ENCODE measurements at places on chromosomes 7 and 10.

- no peak for DNase-seq
Measured at GRCh38 chr10:125316436-125316835, 156.1 kb upstream of the CTBP2 start.

DNA sequence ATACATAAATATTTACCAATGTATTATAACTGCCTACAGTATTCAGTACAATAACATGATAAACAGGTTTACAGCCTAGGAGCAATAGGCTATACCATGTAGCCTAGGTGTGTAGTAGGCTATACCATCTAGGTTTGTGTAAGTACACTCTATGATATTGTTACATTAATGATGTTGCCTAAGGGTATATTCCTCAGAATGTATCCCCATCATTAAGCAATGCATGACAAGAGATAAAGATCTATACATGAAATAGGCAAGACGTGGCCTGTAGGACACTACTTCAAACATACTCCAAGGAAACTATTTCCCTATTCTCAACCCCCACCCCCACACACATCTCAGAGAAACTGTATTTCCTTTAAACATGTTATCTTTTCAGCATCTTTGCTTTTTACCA lies 15.3 kb upstream of the ADAM22 start:
- no peak for DNase-seq

DNA sequence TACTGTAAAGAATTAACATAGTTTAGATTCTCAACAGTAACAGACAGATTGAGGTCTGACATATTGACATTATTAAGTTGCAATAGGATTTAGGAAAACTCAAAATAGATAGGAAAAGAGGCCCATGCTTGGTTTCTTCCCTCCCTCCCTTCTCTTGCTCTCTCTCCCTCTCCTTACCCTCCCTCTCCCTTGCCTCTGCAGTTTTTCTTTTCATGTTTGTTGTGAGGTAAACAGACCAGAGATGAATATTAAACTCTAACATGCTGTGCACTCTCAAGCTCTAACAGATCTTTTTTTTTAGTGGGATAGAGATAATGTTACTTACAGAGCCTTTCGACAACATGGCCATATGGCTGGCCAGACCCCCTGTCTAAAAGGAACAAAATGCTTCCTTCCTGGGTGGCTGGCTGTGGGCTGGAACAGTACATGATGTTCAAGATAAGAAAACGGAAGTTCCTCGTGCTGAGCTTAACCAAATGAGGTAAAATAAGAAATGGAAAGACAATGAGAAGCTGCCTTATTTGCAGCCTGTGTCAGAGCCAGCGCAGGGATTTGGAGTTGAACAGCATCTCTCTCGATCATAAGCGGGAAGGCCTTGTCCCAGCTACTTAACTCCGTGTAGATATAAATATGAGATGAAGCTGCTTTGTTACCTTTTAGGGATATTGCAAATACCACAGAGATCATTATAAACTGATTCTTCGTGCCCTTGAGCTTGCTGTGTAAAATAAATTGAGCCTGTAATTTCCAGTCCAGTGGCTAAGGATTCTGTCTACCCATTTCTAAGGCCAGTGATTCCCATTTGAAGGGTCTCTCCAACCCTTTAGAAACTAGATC lies 391.9 kb upstream of the NPVF start:
- peak; percentile 96 for DNase-seq

DNA sequence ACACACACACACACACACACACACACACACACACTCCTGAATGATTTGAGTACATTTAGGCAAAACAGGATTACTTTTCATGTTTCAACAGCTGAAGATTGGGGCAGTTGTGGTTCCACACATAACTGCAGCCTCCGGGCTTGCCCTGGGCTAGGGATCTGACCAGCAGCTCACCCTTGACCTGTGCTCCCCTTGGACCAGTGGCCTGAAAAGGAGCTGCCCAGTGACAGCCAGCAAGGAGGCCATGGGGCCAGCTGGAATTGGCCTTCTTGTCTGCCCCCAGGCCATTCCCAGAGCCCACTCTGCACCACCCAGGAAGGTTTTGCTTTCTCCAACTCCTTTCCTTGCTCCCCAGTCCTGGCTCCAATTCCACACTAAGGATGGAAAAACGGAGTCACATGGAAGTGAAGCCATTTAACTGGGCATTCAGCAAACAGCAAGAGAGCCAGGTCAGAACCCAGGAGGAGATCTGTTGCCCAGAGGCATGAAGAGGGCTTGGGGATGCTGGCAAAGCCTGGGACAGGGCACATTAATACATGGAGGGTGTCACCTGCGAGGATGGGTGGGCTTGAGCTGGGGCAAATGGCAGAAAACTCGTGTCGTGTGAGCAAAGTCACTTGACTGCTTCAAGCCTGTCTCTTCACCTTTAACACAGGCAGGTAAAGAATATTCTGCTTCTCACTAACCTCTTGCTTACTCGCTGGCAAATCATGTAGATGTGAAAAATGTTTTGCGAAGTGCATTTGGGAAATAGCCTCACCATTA lies 61.5 kb upstream of the GDF10 start:
- DNase-seq, result no peak

DNA sequence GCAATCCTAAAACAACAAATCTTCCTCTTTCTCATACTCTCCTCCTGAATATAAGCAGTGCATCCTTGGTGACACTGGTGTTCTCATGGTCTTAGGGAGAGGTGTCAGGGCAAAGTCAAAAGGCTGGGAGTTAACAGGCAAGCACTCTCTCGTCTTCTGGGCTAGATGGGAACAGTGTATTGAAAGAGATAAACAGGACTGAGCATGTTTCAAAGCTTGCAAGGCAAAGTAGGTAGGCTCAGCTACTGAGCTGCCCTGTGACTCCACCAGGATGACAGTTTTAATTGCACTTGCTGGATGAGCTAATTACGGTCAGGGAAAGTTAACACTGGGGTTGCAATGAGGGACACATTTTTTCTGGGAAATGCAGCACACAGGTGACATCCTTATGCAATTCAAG lies 554.9 kb upstream of the NRP1 start:
- no peak for DNase-seq

DNA sequence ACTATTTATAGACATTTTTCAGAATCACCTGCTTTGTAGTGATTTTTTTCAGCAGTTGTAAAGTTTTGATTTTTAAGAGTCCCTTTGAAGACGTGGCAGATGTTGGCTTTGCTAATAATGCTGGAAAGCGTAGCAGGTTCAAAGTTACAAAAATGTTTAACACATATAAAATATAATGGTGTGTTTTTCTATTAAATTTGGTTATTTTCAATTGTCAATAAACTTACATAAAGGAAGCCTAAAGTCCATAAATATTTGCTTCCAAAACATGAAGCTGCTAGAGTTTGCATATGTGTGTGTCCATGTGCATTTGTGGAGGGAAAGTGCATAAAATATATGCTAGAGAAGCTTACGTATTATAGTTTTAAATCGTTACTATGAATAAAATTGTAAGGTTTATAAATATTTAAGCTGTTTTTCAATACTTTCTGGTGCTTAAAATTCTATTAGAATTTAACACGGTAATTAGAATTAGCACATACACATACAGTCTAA lies 3.7 kb downstream of the MEOX2 start:
- DNase-seq, result no peak

DNA sequence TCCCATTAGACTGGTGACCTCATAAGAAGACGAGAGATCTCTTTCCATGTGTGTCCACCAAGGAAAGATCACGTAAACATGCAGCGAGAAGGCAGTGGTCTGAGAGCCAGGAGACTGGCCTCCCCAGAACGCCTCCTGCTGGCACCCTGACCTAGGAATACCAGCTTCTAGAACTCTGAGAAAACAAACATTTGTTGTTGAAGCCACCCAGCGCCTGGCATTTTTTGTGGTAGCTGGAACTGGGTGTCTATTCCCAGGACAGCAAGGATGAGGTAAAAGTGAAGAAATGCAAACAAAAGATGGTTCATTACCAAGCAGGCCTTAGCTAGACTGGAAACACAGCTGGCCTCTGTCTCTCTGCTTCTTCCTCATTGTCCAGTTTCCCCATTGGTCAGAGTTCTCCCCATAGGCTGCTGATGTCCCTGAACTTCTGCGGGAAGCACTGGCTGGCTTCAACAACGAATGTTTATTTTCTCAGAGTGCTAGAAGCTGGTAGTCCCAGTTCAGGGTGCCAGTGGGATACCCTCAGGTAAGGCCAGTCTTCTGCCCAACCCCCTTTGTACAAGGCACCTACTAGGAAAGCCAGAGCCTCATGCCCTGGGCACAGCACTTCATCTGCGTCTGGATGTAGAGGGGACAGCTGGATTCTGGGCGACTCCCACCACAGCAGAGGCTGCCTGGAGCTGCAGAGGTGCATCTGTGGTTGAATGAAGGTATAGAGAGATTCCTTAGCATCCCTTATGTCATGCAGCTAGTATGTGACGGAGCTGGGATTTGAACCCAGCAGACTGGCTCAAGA lies 304.9 kb downstream of the TCERG1L start:
- DNase-seq, result no peak

DNA sequence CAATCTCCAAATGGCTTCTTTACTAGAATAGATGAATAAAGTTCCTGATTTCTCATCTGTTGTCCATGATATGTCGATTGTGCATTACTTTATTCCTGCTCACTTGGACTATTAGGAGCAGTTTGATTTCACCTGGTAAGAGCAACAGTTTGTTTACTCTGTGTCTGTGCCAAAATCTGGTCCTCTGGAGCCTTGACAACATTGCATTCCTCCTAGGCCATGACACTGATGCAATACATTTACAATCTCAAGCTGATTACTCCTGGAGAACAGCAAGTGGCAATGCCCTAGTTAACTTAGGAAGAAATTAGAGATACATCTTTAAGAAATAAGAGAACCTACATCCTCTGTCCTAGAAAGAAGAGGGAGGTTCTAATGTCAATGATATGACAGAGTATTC lies 71.8 kb downstream of the SGCE start:
- DNase-seq, result no peak

GRCh38 chr7:52168085-52168484 lies 851.5 kb upstream of the COBL start:
- no peak for DNase-seq

GRCh38 chr7:21773326-21773725 lies 172.4 kb downstream of the CDCA7L start:
- DNase-seq, result no peak

DNA sequence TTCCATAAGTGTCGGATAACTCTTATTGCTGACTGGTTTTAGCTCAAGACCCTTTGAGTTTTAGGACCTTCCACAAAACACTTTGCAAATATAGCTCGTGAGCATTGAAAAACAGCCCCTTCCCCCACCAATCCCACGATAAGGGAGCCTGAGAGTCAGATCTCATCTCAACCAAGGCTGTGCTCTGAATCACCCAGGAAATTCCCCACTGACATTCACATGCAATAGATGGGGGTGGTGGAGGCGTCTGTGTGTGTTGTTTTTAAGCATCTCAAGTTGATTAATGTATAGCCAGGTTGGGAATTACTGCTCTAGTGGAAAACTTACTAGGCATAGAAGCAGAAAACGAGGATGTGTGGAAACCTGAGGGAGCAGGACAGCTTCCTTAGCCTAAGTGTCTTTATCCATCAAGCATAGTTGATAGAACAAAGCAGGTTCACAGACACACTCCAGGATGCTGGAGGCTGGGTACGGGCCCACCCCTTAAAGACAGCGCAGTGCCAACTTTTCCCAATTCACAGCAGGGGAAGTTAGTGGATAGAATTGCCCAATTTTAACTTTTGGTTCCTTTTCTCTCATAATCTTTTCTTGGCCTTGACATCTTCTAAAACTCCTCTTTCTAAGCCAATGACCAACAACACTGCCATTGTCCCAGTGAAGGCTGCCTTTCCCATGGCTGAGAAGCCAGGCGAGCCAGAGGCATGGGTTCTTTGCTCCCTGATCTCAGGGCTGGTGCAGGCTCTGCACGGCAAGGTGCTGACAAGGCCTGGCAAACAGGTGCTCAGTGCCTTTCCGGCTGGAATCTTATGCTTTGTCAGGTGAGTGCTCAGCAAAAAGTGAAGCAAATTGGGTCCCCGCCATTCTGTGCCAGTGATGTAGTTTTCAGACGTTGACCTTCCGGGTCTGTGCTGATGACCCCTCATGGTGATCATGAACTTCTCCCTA lies 98.5 kb upstream of the INSIG1 start:
- DNase-seq, result no peak

GRCh38 chr10:75954486-75954885 lies 523.1 kb downstream of the LRMDA start:
- no peak for DNase-seq

GRCh38 chr10:5219262-5219661 lies 22.6 kb downstream of the AKR1C4 start:
- DNase-seq, result no peak

DNA sequence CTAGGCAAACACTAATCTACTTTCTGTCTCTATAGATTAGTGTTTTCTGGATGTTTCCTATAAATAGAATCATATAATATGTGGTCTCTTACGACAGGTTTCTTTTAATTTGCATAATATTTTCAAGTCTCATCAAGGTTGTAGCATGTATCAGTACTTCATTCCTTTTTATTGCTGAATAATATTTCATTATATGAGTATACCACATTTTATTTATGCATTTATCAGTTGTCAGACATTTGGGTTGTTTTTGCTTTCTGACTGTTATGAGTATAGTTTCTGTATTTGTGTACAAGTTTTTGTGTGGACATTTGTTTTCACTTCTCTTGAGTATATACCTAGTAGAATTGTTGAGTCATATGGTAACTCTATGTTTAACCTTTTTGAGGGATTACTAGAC lies 48.2 kb downstream of the SHOC2 start:
- DNase-seq, result no peak

DNA sequence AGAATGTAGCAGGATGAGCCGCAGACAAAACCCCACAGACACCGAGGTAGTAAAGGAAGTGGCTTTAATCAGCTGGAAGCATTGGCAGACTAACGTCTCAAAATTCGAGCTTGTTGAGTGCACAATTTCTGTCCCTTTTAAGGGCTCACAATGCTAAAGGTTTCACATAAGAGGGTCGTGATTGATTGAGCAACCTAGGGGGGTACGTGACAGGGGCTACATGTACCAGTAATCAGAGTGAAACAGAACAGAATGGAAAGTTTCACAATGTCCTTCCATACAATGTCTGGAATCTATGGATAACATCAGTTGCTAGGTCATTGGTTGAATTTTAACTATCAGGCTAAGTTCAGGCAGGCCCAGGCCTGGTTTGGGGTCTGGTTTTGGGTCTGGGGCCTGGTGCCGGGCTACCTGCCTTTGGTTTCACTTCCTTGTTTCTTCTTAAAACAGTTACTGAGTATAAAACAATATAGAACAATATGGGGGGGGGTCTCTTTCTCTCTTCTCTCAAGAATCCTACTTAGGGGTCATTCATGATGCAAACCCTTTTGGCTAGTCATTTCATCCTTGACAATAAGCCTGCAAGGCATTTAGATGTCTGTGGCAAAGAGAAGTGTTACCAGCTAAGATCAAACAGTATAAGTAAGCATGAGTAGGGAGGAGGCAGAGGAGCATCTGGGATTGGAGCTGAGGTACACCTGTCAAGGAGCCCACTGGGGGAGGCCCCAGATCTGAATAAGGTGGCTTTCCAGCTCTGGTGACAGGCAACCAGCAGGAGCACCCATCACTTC lies 364.1 kb downstream of the TNS3 start:
- DNase-seq, result no peak

Measured in NCI-H2171 treated with DMSO at 0.1 percent for 48 hours (cell line).